Stimulated activated CD4-positive, alpha-beta T cell treated with anti-CD3 and anti-CD28 coated beads, Interleukin-15, amount 100 ng/mL, for 1 hour (primary cell): ENCODE measurements at places on chromosomes 6 and 20.
A peak's percentile ranks its signal among the peaks of the same experiment; 100 is the strongest.

DNA sequence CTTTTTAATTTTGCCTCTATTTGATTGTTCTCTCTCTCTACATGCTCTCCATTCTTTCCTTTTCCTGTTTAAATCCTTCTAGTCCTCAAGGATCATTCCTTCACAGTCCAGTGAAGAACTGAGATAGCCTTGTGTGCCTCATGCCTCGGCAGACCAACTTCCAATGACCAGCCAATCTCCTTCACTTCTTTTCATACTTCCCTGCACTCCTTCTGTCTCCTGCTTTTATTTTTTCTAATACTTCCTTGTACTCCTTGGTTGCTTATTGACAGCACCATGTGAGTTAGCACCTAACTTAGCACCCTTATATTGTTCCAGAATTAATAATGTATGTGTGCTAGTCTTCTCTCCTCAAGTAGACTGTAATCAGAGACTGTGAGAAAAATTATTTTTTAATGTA, 246.8 kb downstream of the ADGRG6 start:
- no peak for DNase-seq

- no peak for DNase-seq
Observed at GRCh38 chr6:38018755-38019165, 199.2 kb downstream of the ZFAND3 start.

DNA sequence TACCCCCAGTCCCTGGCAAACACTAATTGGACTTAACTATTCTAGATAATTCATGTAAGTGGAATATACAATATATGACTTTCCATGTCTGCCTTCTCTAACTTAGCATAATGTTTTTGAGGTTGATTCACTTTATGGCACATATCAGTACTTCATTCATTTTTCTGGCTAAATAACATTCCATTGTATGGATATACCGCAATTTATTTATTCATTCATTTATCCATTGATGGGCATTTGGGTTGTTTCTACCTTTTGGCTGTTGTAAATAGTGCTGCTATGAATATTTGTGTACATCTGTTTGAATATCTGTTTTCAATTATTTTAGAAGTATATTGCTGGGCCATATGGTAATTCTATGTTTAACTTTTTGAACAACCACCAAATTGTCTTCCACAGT, 616.3 kb downstream of the UTRN start:
- no peak for DNase-seq

DNA sequence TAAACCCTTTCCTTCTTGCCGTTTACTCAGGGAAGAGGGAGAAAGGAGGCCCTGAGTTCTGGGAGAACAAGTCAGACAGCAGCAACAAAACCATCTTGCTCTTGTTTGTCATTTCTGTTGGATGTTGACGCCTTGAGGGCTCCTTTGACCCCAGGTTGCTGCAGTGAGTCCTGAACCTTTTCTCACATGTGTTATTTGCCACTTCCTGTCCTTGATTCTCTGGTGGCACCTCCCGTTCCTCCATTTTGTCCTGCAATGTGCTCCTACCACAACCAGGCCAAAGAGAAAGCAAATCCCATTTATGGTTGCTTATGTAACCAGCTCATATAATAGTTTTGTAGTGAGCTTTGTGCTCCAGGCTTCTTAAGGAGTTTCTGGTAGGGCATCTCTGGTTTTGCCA, 66.6 kb upstream of the ADGRF4 start:
- no peak for DNase-seq

GRCh38 chr6:75802366-75802765, 53.3 kb downstream of the MYO6 start:
- DNase-seq: no peak

DNA sequence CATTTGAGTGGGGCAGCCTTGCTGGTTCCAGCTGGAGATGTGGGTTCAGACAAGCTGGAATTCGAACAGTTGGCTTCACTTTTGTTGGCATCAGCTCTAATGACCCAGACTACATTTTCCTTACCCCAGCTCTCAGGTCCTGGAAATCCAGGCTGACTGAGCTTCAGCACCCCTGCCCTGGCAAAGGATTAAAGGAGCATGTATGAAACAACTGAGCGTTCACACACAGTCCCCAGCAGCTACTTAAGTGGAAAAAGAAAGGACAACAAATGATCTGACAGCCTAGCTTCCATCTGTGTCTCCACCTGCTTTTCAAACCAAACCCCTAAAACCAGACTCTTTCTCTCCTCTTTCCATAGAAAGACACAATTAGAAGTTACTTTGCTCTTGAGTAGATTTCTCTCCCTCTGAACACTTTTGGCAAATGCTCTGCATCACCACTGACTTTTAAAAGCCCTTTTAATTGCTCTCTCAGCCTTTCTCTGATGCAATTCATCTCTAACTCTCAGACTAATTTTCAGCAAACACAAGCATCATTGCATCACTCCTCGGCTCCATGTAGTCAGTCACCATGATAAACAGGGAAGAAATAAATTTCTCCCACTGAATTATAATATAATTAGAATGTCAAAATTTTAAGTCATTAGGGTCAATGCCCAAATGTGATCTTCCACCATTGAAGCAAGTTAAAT, 28.1 kb downstream of the ROS1 start:
- DNase-seq: no peak

DNA sequence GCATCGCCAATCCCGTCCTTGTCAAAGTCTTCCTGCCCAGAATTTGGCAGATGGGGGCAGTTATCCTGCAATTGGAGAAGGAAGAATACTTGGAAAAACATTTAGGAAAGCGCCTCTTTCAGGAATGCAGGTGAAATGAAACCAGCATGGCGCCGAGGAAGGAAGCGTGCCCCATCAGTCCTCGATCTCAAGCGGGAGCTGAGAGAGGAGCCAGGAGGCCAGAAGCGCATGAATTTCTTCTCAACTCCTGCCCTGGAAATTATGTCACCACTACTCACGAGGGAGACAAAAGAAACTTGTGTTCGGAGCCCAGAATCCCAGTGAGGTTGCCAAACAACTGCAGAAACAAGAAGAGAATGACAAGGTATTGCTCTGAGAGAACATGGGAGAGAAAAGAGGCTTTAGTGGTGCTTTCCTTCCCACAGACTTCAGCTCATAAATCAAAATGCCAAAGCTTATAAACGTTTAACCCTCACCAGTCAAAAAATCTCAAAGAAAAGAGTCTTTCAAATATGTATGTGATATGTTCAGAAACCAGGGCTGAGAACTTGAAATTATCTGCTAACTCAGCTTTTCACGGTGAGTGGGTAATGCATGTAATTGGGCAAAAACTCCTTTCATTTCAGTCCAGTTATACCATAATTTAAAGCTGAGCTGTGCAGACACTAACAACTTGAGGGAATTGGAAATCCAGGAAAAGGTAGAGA, 23.9 kb downstream of the THBS2 start:
- DNase-seq: no peak

DNA sequence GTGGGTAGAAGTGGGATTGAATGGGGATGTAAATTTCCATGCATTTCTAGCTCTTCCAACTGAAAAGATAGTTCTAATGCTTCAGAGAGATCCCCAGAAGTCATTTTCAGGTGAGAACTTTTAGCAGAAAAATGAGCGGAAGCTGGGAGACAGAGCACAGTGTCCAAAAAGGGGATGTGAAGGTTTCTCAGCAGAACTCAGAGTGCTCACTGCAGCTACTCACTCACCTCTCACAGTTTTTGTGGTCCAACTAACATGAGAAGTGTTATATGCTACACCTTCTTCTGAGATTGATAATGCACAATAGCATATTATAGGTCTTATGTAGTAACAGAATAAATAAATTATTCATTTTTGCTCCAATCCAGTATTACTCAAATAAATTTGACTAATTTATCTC, 519.2 kb upstream of the HS3ST5 start:
- DNase-seq: no peak

GRCh38 chr20:55417836-55418235, 587.5 kb downstream of the CBLN4 start:
- no peak for DNase-seq

DNA sequence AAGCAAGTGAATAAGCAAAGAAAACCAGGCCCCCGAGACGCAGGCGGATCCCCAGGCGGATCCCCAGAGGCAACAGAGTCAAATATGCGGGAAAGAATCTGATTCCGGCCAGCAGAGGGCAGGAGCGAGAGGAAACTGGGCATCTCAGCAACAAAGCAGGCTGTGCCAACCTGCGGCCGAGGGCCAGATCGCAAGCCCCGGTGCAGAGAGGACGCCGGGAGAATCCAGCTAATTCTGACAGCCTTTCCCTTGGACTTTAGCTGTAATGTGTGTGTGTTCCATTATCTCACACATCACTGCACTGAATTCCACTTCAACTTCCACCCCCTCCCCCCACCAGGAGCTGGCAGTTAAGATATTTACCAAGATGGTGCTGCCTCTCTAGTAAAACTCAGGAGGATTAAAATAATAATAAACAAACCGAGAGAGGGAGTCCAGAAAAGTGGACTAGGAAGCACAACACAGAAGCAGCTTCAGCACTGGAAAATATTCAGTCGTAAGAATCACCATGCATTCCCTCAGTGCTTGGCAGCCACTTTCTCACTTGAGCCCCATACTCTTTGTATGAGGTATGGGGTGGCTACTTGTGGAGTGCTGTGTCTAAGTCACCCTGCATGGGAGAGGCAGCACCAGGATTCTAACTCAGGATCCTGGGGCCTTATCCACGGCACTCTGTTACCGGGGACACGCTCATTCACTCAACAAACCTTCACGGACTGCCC, 66.2 kb upstream of the SNX9 start:
- peak; percentile 67 for DNase-seq

- no peak for DNase-seq
Observed at GRCh38 chr20:24863356-24863755, 85.7 kb upstream of the CST7 start.

DNA sequence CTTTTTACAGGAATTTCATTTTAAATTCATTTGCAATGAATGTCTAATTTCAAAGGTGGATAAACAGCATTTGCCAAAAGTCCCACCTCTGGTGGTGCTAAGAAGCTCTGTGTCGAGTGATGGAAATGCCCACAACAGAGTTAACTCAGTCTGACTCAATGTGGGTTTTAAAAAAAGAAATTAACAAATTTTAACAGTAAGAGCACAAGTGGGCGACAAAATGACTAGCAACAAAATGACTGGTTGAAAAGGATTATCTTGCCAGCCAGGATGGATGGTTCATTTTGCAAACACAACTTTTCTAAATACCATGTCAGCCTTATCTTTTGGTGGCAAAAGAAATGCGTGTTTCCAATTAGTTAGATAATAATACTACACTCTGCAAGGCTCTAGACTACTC, 14.3 kb upstream of the TAGAP start:
- DNase-seq: no peak

GRCh38 chr6:10597499-10598001, 76.4 kb downstream of the GCNT2 start:
- DNase-seq: no peak

GRCh38 chr6:53399027-53399344, 50.2 kb upstream of the ELOVL5 start:
- DNase-seq: no peak

DNA sequence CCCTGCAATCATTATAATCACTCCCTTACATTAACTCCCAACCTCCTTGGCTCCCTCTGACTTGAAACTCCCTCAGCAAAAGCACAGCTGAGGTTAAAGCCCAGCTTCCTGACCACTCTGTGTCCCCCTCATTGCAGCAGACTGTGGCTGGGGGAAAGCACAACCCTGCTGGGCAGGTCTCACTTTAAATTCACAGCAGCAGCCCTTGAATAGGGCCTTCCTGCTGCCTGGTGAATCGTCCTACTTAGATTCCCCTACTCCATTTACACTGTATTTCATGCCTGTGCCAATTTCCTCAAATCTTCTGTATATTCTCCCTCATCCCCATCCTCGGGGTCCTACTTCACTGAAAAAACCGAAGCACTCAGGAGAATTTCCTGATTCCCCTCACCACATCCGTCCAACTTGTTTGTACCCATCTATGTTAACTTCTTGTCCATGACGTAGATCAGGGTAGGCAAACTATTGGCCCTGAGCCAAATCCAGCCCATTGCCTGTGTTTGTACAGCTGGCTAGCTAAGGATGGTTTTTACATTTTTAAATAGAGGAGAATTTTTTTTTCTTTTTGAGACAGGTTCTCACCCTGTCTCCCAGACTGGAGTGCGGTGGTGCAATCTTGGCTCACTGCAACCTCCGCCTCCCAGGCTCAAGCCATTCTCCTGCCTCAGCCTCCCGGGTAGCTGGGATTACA, 31.5 kb upstream of the GCM1 start:
- DNase-seq: no peak

GRCh38 chr6:159761873-159762680, at the start of gene ACAT2:
ACAT2 (plus strand) TSS chr6:159762045; CDS start chr6:159762088, 43 bp downstream.
- peak; percentile 86 for DNase-seq

GRCh38 chr6:54377776-54378175, 69.5 kb downstream of the TINAG start:
- DNase-seq: no peak

DNA sequence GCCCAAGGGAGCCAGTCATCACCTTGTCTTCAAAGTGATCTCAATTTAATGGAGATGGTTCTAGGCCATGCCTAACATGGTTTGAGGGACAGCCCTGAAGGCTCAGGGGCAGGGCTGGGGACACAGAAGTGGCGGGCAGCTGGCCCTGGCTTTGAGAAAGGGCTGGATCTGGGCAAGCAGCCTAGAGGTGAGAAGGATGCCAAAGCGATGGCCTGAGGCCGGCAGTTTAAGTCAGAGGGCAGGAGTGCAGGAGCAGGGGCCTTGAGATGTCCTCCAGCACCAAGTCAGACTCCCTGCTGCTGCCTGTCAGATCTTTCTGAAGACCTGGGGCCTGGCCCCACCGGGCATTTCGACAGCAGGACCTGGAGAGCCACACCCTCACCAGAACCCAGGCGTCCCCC, 28.4 kb upstream of the APMAP start:
- no peak for DNase-seq

DNA sequence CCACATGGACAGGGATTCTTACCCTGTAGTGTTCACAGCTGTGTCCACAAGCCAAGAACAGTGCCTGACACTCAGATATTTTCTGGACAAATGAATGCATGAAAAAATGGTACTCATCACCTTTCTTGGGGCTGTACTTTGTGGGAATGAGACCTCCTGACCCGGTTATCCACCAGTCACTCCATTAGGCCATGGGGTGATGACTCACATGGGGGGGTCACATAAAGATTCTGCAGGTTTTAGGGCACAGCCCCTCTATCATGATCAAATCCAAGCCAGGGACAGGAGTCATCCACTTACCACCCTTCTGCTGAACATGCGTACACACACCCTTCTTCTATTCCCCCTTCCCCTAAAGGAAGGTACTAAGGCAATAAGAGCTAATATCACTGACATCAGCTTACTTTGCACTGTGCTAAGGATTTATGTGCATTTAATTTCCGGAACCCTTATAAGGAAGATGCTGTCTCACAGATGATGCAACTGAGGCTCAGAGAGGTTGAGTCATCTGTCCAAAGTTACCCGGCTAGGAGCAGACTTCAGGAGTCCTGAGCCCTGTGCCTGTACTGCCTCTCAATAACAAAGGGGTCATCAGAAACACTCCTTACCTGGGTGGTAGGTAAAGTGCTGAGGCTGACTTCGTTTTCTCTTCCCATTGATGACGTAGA, 107.8 kb downstream of the NFATC2 start:
- no peak for DNase-seq
